CD8-positive, alpha-beta memory T cell (primary cell): ENCODE measurements at places on chromosomes 2 and 18.

- H3K27me3 ChIP-seq = no peaks in the 10 kb centered on the region
- H3K4me3 ChIP-seq = no peak overlapping the region
- no peaks in the 10 kb centered on the region for H3K36me3 ChIP-seq
These were observed 823.8 kb upstream of the HS6ST1 start for GRCh38 chr2:129142465-129142864.

DNA sequence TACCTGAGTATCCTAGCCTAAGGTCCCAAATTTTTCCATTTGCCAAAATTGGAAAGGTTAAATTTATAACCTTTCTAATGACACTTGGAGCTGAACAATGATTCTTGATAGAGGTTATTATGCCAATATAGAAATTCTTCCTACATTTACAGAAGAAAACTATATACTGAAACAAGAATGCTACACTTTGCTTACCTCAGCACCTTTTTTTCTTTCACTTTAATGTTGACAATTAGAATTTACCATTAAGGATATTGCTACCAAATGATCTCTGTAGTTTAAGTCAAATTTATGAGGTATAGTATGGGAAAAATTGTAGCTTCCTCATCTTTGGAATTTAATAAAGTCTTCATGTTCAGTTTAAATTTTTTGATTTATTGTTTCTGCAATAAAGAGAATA is 577.0 kb downstream of the NR4A2 start:
- no peaks in the 10 kb centered on the region for H3K36me3 ChIP-seq
- DNase-seq = no peak
- no peak overlapping the region for H3K4me3 ChIP-seq
- no peaks in the 10 kb centered on the region for H3K27me3 ChIP-seq
- no peaks in the 10 kb centered on the region for H3K4me1 ChIP-seq
- no peak overlapping the region for H3K27ac ChIP-seq

- H3K36me3 ChIP-seq = no peaks in the 10 kb centered on the region
- DNase-seq = no peak
- H3K27me3 ChIP-seq = no peaks in the 10 kb centered on the region
- H3K4me3 ChIP-seq = no peak overlapping the region
- no peak overlapping the region for H3K27ac ChIP-seq
- no peaks in the 10 kb centered on the region for H3K4me1 ChIP-seq
These were observed 28.2 kb upstream of the SOCS6 start for GRCh38 chr18:70260683-70261082.

GRCh38 chr2:102449370-102449974 is 23.6 kb upstream of the SLC9A4 start:
- no peak overlapping the region for H3K4me3 ChIP-seq
- no peaks in the 10 kb centered on the region for H3K4me1 ChIP-seq
- no peaks in the 10 kb centered on the region for H3K27me3 ChIP-seq
- H3K27ac ChIP-seq = no peak overlapping the region
- peak; percentile 47 for DNase-seq

DNA sequence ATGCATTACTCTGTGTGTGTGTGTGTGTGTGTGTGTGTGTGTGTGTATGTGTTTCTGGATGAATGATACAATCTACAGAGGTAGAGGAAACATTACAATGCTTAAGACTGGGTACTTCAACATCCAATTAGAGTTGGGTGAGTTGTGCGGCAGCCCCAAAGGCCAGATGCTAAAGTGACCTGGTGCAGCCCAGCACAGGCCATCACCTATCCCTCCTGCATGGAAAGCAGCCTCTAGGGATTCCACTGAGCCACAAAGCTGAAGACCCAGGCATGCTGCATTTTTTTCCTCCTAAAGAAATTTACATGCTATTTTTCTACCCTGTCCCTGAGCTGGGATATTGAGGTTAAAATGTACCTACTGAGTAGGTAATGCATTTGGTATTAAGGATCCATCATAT is 79.1 kb upstream of the ETAA1 start:
- DNase-seq = no peak
- H3K4me3 ChIP-seq = no peak overlapping the region
- H3K27ac ChIP-seq = no peak overlapping the region
- H3K27me3 ChIP-seq = no peaks in the 10 kb centered on the region
- H3K36me3 ChIP-seq = no peaks in the 10 kb centered on the region

DNA sequence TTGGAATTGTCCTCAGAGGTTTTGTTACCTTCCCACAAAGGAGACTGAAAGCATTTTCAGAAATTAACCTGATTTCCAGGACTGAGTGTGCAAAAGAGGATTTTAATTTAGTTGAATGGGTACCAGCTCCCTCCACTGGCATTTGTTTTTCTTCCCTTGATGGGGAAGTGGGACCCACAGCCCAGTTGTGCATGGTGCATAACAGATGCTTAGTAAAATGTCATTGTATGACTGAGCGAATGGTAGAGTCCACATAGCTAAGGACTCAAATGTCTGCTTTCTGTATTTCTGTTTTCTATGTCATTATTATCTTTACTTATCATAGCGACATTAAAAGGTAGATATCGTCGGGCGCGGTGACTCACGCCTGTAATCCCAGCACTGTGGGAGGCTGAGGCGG is 75.5 kb upstream of the RAPH1 start:
- no peaks in the 10 kb centered on the region for H3K27me3 ChIP-seq
- DNase-seq = no peak
- no peaks in the 10 kb centered on the region for H3K4me1 ChIP-seq
- H3K4me3 ChIP-seq = no peak overlapping the region

DNA sequence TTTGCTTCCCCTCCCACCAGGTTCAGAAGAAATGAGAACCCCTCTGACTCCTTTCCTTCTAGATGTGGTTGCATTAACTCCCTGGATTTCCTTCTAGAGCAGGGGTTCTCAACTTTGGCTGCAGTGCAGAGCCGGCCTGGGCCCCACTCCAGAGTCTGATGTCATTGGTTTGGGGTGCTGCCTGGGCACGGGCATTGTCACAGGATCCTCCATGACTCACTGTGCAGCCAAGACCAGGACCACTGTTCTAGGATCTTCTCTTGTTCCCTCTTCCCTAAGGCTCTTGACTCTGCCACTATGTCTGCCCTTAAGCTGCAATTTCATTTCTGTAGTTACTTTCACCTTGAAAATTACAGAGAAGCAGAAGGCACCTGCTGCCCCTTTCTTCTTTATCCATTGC is 31.8 kb downstream of the TBC1D8 start:
- no peaks in the 10 kb centered on the region for H3K36me3 ChIP-seq
- no peaks in the 10 kb centered on the region for H3K27me3 ChIP-seq
- no peak for DNase-seq
- H3K4me1 ChIP-seq = no peaks in the 10 kb centered on the region

DNA sequence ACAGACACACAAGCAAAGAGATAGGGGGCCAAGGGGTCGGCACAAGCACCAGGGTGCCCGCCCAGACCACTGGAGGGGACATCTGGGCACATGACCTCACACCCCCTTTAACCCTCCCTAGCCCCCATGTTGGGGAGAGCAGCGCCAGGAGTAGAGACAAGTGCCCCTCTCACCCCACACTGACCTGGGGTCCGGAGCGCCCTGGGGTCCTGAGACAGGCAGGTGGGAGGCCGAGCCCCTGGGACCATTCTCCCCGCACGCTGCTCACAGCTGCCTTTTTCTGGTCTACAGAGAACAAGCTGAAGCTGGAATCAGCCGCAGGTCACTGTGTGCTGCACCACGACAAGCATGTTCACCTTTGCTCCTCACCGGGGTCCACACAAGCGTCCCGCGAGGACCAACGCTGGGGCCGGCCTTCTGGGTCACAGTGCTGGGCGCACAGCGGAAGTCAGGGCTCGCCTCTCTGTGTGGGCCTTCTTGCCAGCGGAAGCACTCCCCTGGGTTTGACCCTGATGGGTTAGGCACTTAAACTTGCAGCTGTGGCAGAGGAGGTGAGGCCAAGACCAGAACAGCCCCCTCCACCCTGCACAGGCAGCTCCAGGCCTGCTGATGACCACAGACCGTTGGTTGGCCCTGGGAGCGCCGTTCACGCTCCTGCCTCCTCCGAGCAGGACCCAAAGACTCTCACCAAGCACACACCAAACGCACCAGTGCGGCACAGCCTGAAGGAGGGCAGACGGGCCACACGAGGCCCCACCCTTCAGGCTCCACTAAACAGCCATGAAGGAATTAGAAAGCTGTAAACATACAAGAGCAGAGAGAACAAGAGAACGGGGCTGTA is 275.3 kb downstream of the EIPR1 start:
- H3K27ac ChIP-seq = no peak overlapping the region
- no peaks in the 10 kb centered on the region for H3K36me3 ChIP-seq
- H3K4me3 ChIP-seq = no peak overlapping the region
- no peaks in the 10 kb centered on the region for H3K27me3 ChIP-seq
- no peak for DNase-seq
- H3K4me1 ChIP-seq = no peaks in the 10 kb centered on the region

DNA sequence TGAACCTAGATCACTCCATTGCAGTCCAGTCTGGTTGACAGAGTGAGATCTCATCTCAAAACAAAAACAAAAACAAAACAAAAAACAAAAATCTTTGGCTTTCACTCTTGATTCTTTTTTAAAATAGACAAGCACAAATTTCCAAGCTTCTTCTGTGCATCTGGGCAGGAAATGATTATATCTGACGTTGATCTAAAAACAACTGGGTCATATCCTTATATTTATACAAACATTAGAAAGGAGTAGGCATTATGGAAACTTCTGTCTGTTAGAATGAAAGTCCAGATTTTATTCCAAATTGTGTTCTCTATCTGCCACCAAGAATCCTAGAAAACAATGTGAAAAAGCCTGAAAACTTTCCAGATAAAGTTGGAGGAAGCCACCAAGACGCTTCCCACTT is 26.2 kb upstream of the PMAIP1 start:
- no peak for DNase-seq
- H3K4me1 ChIP-seq = no peaks in the 10 kb centered on the region
- no peak overlapping the region for H3K27ac ChIP-seq
- H3K4me3 ChIP-seq = no peak overlapping the region

GRCh38 chr2:221518935-221519625 is 53.0 kb downstream of the EPHA4 start:
- H3K27ac ChIP-seq = peak overlapping the region; percentile 97
- peak overlapping the region; percentile 47 for H3K4me3 ChIP-seq
- no peak for DNase-seq
- H3K27me3 ChIP-seq = no peaks in the 10 kb centered on the region
- H3K4me1 ChIP-seq = peaks cover 48% of the 10 kb centered on the region

DNA sequence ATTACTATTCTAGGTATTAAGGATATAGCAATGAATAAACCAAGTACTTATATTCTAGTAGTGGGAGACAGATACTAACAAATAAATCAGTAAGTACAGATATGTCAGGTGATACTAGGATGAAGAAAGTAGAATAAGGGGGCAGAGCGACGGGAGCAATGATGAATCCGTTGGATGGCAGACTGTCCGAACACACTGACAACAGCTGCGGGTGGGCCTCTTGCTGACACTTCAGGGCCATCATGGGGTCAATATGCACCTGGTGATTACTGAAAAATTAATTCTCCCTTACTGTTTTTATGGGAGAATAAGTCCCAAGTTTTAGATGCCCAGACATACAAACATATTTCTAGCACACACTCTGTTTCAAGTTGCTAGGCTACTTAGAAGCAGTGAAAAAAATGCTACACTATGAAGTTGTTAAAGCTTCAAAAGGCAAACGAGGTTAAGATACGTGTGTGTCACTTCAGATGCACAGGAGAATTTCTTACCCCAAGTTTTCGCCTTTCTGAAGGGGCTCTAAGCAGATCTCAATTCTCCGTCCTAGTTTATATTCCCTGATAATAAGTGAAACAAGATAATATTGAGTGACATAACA is 78.7 kb downstream of the USP40 start:
- no peaks in the 10 kb centered on the region for H3K4me1 ChIP-seq
- no peak for DNase-seq
- no peak overlapping the region for H3K4me3 ChIP-seq
- peaks cover 8% of the 10 kb centered on the region for H3K36me3 ChIP-seq

DNA sequence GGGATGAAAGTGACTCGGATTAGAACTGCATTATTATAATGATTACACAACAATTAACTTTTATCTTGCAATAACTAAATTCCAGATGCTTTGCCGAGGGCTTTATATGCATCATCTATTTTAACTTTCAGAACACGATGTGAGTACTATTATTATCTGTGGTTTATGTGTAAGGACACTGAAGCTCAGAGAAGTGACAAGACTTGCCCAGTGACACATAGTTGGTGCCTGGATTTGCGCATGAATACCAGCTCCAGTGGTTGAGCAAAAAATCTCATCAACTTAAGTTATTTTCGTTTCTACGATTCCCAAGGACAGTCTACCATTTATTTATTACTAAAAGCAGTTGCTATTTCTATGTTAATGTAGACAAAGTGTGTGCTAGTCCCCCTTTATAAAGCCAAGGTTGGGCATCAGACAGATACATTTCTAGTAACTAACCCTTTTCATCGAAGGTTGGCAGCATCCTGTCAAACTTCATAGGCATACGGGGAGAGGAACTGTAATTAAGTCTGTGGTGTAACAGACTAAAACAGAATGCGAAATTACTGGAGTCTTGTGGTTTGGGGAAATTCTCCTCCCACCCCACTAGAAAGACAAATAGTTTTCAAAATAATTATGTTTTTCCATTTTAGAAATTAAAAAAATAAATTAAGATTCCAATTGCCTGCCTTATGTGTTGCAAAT is 73.2 kb upstream of the BOD1L2 start:
- no peak overlapping the region for H3K27ac ChIP-seq
- H3K4me1 ChIP-seq = peaks cover 11% of the 10 kb centered on the region
- no peak for DNase-seq
- H3K27me3 ChIP-seq = no peaks in the 10 kb centered on the region
